ENCODE measurements at places on chromosomes 6 and 20.
A peak's percentile ranks its signal among the peaks of the same experiment; 100 is the strongest.

GRCh38 chr20:41587956-41588355, 30.2 kb downstream of the CHD6 start:
- DNase-seq: no peak

- DNase-seq: no peak
Measured at GRCh38 chr6:30611150-30611855, 5.7 kb downstream of the PPP1R10 start.

DNA sequence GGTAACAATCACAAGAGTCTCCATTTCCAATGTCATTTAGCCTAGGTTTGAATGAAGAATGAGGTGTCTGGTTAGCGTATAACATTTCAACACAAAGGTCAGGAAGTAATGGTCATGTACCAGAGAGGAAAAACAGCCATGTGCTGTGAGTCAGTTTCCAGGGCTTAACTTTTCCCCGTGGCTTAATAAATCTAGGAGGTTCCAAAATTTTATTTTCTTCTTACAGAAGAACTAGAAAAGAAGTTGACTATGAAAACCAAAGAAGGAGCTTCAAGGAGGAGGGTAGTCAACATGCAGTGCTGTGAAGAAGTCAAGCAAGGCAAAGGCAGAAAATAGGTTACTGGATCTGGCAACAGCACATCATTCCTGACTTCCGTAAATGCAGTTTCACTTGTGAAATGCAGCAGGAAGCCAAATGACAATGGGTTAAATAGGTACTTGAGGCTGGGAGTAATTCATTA, 8.4 kb upstream of the GABRR2 start:
- no peak for DNase-seq

GRCh38 chr6:43673444-43674084, 14.0 kb downstream of the MRPS18A start:
- peak; percentile 50 for DNase-seq

DNA sequence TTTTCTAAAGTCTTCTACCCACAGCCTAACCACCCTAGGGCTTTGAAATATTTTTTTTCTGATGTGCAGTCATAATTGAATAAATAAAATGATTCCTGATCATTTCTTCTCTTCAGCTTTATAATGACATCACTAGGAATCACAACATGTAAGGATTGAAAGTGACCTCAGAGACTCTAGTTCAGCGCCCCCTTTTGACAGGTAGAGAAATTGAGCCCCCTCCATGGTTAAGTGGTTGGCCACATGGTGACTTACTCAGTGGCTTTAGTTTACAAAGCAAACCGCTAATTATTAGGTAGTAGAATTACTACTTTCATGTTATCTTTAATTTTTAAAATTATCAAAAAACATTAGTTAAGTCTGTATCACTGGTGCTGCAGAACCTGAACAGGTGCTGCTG, 13.3 kb upstream of the SLC2A12 start:
- no peak for DNase-seq

- no peak for DNase-seq
Measured at GRCh38 chr20:34546751-34547181, 11.8 kb upstream of the MAP1LC3A start.

GRCh38 chr20:32670773-32671455, 2.8 kb downstream of the C20orf203 start:
- no peak for DNase-seq

GRCh38 chr6:63213325-63213724, 2.1 kb downstream of the FKBP1C start:
- DNase-seq: no peak

DNA sequence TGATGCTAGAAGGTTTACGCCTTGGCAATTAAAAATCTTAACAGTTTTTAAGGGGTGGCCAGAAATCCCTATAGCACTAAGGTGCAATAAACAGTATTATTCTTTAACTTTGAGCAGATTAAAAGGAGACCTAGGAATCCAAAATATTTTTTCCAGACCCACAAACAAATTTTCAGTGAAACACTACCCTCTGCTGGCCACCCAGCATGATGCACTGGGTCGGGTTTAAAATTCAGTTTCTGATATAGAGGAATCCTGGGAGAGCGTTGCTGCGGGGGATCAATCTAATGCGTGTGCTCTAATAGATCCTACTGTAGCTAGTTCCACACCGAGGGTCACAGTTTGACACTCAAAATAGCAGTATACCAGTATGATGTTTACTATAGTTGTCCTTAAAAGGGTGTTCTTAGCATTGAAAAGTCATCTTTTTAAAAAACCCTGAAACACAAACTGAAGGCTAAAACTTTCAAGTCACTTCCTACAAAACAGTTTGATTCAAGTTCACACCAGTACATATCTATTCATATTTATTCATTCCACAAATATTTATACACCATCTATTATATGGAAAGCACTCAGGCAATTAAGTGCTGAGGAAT, 10.2 kb downstream of the UBE3D start:
- peak; percentile 54 for DNase-seq

DNA sequence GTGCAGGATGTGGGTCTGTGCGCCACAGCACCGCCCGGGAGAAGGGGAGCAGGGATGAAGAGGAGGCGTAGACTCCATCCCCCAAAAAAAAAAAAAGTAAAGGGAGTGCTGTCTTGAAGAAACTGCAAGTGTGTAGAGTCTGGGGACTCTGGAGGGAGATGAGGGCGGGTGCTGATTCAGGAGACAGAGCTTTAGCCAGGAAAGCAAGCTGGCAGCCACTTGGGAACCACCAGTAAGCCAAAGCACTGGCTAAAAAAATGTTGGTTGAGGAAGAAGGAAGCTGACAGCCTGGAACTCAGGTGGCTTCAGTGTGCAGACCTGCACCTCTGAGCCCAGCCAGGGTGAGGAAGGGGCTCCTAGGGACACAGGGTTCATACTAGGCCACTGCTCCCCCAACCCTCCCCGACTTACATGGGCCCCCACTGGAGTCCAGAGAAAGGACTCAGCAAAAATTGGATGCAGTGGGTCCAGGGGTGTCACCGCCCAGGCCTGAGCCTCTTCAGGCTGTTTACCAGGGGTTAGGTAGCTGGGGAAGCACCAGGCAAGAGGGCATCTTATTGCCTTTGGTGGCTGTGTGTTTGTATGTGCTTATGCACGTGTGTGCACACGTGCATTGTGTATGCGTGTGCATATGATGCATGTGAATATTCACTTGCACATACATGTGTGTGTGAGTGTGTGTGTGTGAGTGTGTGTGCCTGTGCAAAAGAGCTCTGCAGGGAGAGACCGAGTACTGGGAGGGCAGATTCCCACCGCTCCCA, 153.5 kb upstream of the MLN start:
- no peak for DNase-seq

DNA sequence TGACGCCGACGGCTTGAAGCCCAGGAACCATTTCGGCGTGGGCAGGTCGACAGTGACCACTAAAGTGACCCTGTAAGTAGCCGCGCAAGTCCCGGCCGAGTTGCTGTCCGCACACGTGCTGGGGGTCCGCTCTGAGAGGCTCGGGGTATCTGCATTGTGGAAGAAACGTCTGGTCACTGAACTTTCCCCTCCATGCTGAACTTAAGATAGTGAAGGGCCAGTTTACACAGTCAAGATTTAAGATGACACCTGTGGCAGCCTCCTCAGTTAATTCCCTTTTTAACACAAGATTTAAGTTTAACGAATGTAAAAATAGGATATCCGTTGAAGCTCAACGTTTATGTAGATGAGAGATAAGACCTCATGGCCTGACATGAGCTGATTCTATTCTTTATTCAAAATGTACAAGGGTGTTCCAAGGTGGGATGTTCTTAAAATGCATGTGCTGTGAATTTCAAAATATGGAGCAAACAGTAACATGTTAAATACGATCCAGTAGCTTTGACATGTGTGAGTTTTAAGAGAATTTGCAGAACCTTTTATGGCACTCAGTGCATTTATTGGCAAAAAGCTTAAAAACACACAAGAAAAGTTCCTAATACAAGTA, 116.2 kb downstream of the RTN4IP1 start:
- DNase-seq: no peak

GRCh38 chr6:152952866-152953509, 29.9 kb downstream of the FBXO5 start:
- no peak for DNase-seq

DNA sequence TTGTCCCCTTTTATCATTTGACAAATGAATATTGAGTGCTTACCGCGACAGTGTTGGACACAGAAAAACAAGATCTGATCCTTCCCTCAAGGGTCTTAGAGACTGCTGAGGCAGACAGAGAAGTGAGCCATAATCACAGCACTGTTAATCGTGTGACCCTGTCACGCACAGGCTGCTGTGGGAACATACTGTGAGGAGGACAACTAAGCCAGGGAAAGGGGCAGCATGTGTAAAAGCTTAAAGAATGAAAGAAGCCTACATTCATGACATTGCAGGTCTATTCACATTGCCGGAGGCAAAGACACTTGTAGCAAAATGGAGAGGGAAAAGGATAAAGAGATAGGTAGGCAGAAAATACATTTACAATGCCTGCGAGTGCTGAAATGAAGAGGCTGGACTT, 32.7 kb downstream of the TRDN start:
- DNase-seq: no peak

GRCh38 chr6:22954749-22955385, 385.5 kb downstream of the HDGFL1 start:
- no peak for DNase-seq

DNA sequence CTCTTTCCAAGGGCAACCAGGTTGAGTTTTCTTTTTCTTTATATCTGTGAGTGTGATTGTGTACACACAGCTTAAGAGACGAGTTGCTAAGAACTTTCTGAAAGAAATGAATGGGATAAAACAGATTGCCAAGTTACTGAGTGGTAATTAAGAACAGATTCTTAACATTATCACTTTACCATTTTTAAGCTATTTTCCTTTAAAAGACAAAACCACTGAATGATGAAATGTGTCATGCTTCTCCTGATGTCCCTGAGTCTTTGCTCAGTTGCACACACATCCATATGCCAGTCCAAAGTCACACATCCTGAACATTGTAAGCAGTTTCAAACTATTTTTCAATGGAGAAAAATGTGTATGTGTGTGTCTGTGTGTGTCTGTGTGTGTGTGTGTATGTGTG, 5.5 kb upstream of the DAAM2 start:
- no peak for DNase-seq

GRCh38 chr6:151763938-151764680, 43.4 kb upstream of the ESR1 start:
- DNase-seq: peak; percentile 83

DNA sequence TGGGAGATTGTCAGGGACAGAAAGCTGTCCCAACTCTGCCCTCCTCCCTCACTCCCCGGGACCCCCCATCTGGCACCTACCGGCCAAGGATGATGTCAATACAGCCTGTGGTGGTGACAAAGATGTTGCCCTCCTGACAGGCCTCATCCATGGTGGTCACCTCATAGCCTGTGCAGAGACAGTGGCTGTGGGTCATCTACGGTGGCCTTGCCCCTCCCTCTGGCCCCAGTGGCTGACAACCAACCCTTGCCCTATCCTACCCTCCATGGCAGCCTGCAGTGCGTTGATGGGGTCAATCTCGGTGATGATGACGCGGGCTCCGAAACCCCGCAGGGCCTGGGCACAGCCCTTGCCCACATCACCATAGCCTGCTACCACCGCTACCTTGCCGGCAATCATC, 12.7 kb downstream of the AHCY start:
- DNase-seq: no peak

- DNase-seq: no peak
Measured at GRCh38 chr20:44228465-44229258, 18.1 kb upstream of the OSER1 start.

- DNase-seq: no peak
Measured at GRCh38 chr20:63525971-63526370, 5.4 kb downstream of the PPDPF start.

DNA sequence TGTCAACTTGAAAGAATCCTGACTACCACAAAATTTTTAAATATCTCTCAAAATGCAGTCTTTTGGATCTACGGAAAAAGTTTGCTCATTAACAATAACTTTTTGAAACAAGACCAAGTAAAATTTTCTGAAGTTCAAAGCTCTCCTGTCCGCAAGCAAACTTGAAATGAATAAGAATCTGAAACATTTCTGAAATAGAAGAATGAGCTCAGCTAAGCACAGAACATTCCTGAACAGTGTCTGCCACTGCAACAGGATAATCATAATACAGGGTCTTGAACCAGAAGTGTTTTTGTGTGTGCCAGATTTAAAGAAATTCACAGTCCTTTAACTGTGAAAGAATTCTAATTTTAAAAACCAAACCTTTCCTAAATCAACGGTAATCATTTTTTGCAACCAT, 49.1 kb upstream of the TASP1 start:
- no peak for DNase-seq

DNA sequence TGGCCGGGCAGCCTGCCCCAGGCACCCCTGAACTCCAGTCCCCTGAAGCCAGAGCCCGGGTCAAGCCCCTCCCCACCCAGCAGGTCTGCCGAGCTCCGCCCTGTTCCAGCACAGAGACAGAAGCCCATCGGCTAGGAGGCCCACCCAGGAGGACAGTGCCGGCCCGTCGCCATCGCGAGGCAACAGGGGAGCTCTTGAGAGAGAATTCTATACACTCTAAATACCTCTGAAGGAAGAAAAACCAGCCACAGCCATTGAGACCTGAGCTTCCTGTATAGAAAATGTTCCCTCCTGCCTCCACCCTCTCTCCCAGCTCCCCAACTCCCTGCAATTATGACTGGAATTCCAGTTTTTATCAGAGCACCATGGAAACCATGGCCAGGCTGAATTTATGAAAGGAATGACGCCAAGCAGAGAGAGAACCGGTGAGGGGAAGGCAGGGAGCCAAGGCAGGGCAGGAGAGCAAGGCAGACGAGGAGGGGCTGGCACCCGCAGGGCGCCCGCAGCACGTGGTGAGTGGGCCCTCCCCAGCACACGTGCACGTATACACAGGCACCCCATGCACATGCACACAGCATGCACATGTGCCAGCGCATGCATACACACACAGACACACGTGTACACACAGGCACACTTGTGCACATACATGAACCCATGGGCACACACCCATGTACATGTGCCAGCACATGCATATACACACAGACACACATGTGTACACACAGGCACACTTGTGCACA, 27.6 kb upstream of the MRGBP start:
- no peak for DNase-seq

DNA sequence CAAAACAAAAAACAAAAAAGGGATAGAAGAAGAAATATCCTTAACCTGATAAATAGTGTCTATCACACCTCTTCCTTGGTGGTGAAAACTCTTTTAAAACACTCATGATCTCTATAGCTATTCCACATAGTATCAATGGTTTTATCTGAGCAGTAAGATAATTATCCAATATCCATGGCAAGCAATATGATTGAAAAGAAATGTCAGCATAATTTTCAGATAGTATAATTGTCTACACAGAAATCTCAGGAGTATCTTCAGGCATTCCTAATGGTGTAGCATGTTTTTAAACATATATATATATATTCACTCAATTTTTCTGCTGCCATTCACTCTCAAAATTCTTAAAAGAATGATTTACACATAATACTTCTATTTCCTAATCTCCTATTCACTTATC, 938.0 kb upstream of the SLC35B3 start:
- no peak for DNase-seq
